ENCODE measurements at places on chromosomes 1 and 21.
A peak's percentile ranks its signal among the peaks of the same experiment; 100 is the strongest.

DNA sequence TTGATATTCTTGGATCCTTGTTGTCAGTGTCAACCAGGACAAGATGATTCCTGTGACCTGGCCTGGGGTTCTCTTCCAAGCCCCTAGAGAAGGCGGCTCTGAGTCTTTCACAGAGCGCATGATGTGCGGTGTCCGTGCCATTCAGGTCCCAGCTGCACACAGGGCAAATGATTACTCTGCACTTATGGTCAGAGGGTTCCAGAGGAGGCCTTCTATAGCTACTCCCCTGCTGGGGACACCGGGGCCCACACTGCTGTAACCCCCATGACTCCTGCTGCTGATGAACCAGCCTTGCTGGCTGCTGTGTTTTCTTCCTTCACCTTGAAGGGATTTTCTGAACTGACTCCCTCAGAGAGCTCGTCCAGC lies 1.5 kb downstream of the PTGFRN start:
- no peak for DNase-seq

DNA sequence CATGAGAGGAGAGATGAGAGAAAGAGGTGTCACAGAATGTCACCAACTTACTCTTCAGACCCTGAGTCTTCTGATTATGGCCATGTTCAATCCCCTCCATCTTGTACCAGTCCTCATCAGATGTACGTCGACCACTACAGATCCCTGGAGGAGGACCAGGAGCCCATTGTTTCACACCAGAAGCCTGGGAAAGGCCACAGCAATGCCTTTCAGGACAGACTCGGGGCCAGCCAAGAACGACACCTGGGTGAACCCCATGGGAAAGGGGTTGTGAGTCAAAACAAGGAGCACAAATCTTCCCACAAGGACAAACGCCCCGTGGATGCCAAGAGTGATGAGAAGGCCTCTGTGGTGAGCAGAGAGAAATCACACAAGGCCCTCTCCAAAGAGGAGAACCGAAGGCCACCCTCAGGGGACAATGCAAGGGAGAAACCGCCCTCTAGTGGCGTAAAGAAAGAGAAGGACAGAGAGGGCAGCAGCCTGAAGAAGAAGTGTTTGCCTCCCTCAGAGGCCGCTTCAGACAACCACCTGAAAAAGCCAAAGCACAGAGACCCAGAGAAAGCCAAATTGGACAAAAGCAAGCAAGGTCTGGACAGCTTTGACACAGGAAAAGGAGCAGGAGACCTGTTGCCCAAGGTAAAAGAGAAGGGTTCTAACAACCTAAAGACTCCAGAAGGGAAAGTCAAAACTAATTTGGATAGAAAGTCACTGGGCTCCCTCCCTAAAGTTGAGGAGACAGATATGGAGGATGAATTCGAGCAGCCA lies 8.0 kb downstream of the ELOA start:
- no peak for DNase-seq

DNA sequence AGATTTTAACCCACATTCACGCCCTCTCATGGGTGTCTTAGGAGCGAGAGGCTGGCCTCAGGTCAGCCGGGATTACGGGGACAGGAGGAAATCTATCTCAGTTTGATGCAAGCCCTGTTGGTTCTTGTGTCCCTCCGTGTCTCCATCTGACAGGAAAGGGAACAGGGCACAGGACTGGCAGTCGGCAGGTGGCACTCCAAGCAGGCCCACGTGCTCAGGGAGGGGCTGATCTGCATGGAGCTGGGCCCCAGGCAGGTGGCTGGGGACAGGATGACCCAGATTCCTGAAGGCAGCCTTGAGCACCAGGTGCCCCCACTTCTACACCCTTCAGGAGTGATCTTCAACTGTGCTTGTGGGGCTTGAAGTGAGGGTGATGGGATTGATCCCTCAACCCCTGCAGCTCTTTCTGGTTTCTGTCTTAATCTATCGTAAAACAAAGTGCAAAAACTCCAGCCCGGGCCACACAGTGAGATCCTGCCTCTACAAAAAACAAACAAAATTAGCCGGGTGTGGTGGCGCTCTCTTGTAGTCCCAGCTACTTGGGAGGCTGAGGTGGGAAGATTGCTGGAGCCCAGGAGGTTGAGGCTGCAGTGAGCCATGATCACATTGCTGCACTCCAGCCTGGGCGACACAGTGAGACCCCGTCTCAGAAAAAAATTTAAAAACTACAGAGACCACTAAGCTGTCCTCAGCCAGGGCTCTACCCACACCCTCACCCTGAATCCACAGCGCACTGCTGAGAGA lies 8.3 kb downstream of the PLEKHG5 start:
- no peak for DNase-seq

- no peak for DNase-seq
Observed at GRCh38 chr1:21514245-21514644, 5.0 kb downstream of the ALPL start.

- DNase-seq = no peak
Observed at GRCh38 chr1:71651214-71651613, 570.4 kb upstream of the ZRANB2 start.

DNA sequence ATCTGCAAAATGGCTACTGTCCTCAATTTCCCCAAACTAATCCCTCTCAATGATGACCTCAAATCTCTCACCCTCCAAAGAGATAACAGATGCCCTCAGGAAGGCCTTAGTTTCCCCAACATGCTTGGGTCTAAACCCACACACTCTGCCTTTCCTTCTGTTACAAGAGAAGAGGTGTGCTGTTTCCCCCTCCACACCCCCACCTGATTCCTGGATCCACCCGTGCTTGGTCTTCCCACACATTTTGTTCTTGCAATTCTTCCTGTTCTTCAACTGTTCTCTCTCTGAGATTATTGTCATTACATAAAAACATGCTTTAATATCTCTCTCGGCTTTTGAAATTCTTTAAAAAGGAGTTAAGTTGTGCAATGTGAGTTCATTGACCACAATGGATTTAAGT lies 5.7 kb upstream of the CBR3 start:
- DNase-seq = no peak

DNA sequence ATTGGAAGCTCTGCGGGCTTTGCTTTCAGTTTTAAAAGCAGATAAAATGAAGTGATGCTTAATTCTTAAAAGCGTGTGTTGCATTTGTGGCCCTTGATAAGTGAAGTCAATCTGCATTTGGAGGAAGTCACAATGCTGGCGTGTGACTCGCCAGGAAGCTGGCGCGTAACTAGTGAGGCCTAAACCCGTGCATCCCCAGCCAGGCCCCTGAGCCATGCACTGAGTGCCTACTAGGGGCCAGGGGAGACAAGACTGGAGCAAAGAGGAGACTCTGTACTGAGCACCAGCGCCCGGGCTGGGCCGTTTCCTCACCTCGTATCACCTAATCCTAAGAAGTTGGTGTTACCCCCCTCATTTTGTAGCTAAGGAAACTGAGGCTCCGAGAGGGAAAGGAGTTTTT lies 4.6 kb upstream of the DDOST start:
- DNase-seq = no peak

GRCh38 chr21:39451332-39452206 lies at the start of gene SH3BGR:
Gene SH3BGR (plus strand): TSS chr21:39451970. CDS start chr21:39452097, 127 bp downstream.
- DNase-seq = no peak

- DNase-seq = no peak
Observed at GRCh38 chr1:182587666-182588499, 1.2 kb downstream of the RNASEL start.

GRCh38 chr1:209241487-209241886 lies 342.0 kb upstream of the CAMK1G start:
- no peak for DNase-seq

- DNase-seq = no peak
Observed at GRCh38 chr21:38329162-38329561, 72.4 kb downstream of the KCNJ15 start.

DNA sequence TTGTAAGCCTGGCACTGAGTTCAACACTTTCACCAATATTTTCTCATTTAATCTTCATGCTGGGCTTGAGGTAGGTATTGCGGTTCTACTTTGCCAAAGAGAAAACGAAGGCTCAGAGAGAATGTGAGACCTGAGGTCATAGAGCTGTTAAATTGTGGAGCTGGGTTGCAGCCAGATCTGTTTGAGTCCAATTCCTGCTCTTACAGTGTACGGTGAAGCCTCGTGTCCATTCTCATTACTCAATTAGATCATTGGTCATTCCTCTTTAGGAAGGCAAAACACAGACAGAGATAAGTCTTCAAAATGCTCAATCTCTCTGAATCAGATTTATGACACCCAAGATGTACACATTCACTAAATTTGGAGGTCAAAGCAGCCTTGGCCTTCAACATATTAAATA lies 559.0 kb upstream of the DAB1 start:
- no peak for DNase-seq

- no peak for DNase-seq
Observed at GRCh38 chr1:210236386-210236839, 3.8 kb downstream of the SERTAD4 start.

- peak; percentile 38 for DNase-seq
Observed at GRCh38 chr1:1614204-1614953, 921 bp upstream of the MIB2 start.

- DNase-seq = no peak
Observed at GRCh38 chr1:55815745-55816455, 600.7 kb upstream of the USP24 start.

DNA sequence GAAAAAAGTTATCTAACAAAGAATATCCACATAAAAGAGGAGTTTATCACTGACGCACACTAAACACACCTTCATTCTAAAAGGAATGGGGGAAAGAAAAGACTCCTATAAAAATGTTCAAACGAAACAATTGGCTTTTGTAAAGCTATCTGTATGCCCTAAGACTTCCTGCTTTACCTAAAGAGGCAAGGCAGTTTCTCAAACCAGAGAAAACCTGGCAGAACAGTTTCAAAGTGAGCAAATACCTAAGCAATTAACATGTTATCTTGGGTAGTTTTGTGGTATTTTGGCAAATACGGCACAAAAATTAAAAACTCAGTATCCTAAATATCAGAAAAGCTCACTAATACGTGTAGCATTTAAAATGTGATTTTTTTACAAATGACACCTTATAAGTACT lies 1.9 kb downstream of the PUM1 start:
- no peak for DNase-seq

- no peak for DNase-seq
Observed at GRCh38 chr21:37276377-37276776, 9.2 kb upstream of the VPS26C start.

GRCh38 chr1:211091867-211092266 lies 42.1 kb downstream of the KCNH1 start:
- no peak for DNase-seq

- no peak for DNase-seq
Observed at GRCh38 chr21:28431022-28431421, 561.7 kb downstream of the LTN1 start.

DNA sequence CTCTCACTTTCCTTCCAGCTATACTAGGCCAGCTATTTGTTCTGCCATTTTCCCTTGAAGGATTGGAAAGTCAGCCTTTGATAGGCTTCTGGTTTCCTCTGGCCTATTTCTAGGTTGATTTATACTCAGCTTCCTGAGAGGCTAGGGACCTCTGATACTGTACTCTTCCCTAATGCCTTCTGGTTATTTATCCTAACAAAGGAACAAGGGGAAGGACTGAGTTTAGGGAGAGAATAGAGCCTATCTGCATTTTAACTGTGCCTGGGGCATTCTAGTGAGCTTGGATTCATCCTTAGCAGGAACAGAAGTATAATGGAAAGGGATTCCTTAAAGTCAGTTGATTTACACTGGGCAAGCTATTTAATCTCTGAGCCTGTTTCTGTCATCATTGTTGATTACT lies 11.8 kb upstream of the TMEM39B start:
- no peak for DNase-seq

- DNase-seq = no peak
Observed at GRCh38 chr21:36034211-36034913, 26.0 kb downstream of the SETD4 start.

- no peak for DNase-seq
Observed at GRCh38 chr1:40339420-40340323, 22.6 kb upstream of the COL9A2 start.

DNA sequence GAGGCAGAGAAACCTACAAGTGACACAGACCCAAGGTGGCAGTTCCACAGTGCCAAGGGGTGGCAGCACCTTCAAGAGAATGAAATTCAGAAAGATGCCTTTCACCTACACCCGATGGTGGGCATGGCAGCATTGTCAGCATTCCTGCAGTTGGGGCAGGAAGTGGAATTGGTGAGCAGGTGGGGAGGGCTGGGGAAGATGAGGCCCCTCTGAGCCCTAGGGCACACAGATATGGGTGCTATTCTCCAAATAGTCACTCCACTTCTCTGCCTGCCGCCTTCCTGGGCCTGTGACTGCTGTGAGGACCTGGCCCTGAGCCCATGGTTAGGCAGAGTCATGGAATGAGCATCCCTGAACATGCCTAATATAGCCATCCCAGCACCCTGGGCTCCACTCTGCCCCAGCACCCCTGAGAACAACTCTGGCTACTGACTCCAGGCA lies 8.3 kb downstream of the SHISA4 start:
- DNase-seq = no peak

GRCh38 chr1:166174108-166174507 lies 7.3 kb upstream of the FAM78B start:
- DNase-seq = no peak

DNA sequence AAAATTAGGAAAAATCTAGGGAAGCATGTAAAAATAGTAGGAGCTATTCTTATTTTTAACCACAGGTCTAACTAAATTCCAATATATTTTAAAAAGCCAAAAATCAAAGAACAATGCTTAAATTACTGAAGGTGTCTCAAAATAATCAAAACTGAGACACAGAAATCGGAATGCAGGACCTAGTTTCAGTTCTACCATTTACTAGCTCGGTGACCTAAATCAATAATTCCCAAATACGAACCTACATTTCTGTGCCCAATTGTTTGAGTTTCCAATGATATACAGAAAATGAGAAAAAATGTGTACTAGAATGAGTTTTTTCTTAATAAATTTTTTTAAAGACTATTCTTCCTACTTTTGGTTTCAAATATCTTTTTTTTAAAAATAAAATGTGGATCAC lies 37.4 kb downstream of the ANKRD13C start:
- DNase-seq = no peak

- DNase-seq = no peak
Observed at GRCh38 chr1:43309405-43310025, 8.7 kb downstream of the TIE1 start.

DNA sequence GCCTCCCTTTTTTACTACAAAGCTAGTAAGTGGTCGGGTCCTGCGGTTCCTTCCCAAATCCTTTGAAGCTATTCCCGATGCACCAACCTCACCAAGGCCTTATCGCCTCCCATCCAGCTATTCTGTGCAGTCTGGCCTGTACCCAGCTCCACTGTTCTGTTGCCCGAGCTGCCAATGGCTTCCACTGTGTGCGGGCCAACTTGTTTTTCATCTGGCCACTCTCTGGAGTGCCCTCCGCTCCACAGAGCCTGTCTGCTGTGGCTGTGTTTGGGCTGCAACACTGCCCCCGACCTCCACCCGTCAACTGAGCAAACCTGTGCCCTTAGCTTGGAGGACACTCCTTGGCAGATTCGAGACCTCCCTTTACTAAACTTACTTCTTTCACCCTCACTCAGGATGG lies 125.0 kb downstream of the KIAA0319L start:
- no peak for DNase-seq

All from stimulated activated CD4-positive, alpha-beta T cell treated with anti-CD3 and anti-CD28 coated beads, Interleukin-15, amount 100 ng/mL, for 1 hour (primary cell).